Breast epithelium (tissue), 4 donors: ENCODE measurements at places on chromosomes 7 and 10.

DNA sequence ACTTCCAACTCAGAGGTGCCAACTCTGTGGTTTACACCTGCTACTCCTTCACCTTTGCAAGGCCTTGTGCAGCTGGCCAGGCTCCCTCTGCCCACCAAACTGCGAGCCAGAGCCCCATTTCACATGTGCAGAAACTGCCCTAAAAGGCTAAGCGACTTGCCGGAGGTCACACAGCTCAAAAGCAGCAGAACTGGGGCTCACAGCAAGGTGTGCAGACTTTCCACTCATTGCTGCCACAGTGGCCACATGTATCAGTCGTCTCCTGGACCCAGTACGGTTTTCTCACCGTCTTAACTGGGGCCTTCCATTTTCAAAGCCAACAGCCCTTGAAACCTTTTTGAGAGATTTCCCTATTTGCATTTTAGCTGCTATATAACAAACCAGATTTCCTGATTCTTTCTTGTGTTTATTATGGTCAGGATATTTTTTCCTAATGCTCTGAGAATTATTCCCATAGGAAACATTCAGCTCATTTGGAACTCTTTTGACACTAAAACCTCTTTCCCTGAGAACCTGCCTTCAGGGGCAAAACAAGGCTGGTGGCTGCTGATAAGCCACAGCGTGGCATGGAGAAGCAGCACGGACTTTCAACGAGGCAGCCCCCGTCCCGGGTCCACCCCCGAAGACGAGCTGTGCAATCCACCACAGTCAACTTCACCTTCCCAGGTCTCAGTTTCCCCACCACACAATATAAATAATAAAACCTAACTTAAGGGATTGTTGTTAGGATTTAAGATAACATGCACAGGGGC, 29.9 kb downstream of the SORBS1 start:
- DNase-seq: no peak

DNA sequence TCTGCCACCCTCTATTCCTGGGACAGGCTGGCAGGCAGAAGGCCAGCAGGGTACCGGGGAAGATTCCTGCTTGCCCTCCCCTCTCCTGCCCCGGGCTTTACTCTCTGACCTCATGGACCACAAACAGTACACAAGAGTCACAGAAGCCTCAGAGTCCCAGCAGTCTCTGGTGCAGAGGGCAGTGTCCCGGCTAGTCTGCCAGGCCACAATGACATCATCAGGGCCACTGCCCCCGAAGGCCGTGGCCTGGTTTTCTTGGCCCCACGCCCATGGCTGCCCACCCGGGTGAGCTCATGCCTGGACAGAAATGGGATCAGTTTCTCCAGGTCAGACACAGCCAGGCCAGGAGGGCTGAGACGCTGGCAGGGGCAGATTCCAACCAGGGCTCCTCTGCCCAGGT, 91.9 kb downstream of the MYL10 start:
- DNase-seq: no peak

- DNase-seq: no peak
These were observed 14.3 kb upstream of the ZNF467 start for GRCh38 chr7:149787428-149788299.

GRCh38 chr10:14302035-14302434, 28.7 kb downstream of the FRMD4A start:
- no peak for DNase-seq

- DNase-seq: no peak
These were observed 2.6 kb downstream of the PNLIP start for GRCh38 chr10:116548301-116548700.

DNA sequence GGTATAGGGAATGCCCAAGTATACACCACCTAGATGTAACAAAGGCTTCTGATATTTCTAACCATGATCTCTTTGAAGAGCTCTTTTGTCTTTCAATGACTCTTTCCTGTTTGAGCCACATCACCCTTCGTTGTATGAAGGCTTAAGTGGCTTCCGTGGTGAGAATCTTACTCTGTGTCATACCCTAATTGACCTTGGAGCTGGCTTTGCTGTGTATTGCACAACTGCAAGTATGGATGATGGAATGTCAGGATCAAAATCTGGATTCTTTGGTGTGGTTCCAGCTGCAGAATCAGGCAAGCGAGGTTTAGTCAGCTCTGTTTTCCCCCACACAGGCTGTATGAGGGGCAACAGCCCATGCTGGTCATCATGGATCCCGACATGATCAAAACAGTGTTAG, 16.0 kb downstream of the CYP3A43 start:
- DNase-seq: no peak

GRCh38 chr7:36919738-36920137, 195.4 kb upstream of the AOAH start:
- DNase-seq: no peak

DNA sequence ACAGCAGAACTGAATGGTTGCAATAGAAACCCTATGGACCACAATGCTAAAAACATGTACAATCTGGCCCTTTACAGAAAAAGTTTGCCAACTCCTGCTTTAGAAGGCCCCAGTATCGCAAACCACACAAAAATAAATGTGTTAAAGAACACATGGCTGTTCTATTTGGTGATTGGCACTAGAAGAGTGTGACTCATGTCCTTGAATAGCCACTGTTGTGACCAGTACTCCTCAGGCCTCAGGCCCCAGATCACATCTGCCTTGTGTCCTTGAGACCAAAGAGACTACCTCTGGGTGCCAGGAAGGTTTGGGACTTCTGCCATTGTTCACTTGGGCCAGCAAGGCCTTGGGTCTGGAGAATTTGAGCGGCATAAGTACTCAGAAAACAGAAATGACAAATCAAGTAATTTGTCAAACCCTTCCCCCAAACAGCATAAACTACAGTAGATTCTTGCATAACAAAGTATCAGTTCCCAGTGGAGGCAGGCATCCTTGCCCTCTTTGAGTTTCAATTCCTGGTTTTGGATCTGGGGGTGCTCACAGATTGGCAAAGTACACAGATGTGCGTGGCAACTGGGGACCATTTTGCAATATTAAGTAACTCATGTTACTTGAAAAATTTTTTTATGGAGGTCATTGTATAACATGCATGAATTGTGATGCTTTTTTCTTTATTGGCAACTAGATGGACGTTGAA, 50.2 kb downstream of the MTURN start:
- peak; percentile 75 for DNase-seq

DNA sequence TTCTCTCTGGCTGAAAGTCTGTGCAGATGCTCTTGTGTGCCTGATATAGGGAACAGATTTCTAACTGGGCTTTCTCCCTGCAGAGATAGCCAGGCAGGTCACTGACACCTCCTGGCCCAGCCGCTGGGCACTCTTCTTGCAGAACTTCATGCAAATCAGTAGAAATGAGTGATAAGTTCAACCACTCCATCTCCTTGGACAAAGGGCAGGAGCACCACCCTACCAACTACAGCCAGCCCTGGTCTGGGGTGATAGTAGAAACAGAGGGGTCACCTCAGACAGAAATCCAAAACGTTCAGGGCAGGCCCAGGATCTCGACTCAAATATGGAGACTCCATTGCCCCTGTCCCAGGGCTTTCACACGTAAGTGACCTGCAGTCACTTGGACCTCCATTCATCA, 917.8 kb upstream of the ZNF722 start:
- no peak for DNase-seq

- DNase-seq: no peak
These were observed 203.4 kb upstream of the PRKCQ start for GRCh38 chr10:6783471-6783870.

DNA sequence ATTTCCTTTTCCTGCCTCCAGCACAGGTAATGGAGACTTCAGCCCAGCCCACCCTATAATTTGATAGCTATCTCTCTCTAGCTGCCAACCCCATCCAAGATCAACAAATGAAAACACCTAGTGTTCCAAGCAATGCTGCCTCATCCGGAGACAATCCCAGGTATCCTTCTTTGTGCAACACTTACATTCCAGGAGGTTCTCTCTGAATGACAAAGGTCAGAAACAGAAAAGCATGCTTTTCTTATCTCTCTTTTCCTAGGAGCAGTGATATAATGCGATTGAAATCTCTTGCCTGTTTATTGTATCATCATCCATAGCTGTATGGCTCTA, 699.3 kb downstream of the INHBA start:
- no peak for DNase-seq

- no peak for DNase-seq
These were observed 13.3 kb downstream of the AKR1E2 start for GRCh38 chr10:4839353-4839752.

DNA sequence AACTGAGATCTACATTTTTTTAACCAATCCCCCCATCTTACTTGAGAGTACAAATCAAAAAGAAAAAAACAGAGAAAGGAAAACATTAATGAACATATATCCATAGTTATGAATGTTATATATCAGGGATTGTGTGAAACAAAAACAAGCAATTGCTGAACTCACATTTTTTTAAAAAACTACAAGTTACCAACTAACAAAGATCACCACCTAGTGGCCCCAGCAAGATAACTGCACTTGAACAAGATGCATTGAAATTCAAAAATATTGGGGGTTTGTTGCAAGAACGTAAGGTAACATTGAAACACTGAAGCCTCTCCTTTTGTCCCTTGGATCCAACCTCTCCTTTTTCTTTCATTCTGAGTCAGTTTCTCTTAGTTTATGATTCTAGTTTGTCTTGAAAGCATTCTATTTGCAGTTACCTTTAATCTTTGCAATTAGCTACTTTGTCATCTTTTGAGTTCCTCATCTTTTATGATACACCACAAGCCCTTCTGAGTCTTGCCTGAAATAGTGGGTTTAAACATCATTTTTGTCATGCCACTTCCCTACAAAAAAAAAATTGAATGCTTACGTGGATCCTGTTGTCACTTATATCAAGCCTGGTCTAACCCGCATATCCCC, 87.3 kb upstream of the TES start:
- DNase-seq: no peak

- DNase-seq: no peak
These were observed 500.1 kb upstream of the KLF6 start for GRCh38 chr10:4285121-4285520.

- DNase-seq: no peak
These were observed 170.3 kb downstream of the NEURL1 start for GRCh38 chr10:103663802-103664201.

DNA sequence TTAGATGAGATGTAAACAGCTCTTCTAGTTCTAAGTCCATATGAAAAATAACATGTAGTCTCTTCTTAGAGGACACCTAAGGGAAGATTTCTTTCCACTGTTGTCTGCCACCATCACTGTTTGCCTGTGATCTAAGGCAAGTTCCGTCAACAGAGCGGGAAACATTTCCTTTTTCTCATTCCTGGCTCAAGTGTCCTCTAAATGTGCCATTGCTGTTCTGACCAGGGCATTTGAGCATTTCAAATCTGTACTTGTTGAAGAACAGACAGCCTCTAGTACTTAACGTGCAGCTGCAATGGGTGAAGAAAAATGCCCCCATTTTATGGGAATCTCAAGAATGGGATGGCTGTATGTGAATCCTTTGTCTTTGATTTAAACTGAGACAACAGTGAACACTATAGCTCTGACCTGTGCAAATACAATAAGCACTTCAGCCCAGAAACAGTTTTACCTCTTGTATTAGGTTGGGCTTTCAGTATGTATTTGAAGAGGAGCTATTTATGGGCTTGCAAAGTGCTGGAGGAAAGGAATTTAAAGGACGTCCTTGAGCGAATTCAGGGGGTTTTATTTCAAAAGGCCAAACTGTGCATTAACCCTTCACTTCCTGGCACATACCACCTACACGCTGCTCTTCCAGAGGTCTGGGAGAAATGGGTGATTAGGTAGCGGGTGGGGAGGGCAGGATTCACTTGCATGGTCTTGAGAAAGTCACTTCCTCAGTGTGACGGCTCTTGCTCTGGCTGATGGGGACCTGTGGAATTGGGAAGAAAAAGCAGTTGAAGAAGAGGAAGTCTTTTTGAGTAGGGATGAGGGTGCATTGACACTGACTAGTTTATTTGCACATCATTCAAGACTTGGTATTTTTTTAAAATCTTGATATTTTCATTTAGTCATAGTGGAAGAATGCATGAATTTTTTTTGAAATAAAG, 66.1 kb downstream of the THNSL1 start:
- DNase-seq: no peak

GRCh38 chr10:94205396-94205831, 157.3 kb downstream of the NOC3L start:
- no peak for DNase-seq

GRCh38 chr10:86077871-86078638, 288.5 kb downstream of the GRID1 start:
- no peak for DNase-seq

DNA sequence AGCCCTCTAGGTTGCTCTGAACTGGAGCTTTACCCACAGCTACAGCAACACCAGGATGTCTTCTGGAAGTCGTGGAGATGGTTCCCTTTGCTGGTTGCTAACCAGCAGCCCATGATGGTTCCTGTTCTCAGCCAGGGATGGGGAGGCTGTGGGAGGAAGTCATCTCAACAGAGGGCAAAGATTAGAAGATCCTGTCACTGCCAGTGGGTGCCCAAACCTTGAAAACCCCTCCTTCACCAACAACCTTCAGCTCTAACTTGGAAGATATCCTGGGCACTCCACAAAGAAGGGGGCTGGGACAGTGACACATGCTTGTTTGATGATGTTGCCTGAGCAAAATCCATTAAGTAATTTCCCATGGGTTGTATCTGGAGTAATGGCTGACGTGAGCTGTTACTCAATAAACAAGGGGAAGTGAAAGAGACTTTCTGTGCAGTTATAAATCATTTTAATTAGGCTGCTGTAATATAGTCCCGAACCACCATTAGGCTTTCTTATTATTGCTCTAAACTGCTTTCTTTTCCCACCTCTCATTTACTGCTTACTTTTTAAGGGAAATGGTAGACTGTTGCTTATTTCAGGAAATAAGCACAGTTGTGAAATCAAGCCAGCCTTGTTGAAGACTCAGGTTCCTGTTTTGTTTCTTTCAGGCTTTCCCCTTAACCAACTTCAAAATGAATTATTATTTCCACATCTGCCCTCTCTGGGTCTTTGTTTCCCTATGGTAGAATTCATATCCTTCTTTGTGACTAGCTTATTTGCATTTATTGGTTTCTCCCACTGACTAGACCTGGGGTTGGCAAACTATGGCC, 124.8 kb downstream of the PPP1R17 start:
- DNase-seq: no peak

- no peak for DNase-seq
These were observed 115.4 kb upstream of the LRRN3 start for GRCh38 chr7:110975486-110975885.

DNA sequence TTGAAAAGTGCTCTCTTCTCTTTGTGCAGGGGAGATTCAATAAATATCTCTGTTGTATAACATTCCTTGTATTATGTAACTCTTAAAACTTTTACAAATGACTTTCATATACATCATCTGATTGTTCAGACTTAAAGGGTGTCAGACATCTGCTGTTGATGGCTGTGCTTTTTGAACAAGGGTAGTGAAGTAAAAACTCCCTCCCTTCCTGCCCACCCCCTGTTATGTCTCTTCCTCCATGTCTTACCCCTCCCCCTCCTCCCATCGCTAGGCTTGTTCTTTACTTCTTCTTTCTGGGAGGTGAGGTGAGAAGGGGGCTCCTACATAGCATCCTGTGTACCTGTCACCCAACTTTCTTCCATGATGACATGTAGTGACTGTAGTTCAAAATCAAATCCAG, 23.4 kb upstream of the ABCB4 start:
- DNase-seq: no peak

DNA sequence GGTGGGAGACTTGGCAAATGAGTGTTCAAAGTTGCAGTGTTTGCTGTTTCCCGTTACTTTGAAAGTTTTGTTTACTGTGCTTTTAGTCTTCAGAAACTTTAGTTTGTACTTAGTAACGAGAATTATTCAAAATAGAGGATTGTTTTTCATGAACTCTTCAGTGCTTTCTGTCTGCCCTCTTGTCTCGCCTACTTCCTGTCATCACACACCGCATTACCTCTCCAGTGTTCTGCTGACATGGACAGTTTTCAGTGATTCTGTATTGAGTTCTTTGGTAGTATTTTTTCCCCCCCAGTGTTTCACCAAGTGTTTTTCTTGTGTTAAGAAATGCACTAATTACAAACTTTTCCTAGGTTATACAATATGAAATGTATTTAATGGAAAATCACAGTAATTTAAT, 207.0 kb downstream of the MLLT10 start:
- no peak for DNase-seq
